ENCODE measurements at places on chromosomes 7 and 10.

DNA sequence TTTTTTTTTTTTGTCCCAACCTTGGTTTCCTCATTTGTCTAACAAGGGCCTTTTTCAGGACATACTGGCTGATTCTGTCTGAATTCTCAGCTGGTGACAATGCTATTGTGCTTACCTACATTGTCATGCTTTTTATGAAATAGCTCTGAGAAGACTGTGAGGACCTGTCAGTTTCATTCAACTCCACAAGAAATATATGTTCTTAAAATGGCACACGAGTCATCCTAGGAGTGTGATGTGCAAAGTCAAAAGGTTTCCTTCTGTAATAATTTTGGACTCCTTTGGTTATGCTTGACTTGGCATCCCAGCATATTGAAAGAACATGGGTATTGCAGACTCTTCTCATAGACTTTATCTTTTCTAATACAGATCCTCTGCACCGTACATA, 316.0 kb downstream of the GFRA1 start:
- DNase-seq, result no peak

DNA sequence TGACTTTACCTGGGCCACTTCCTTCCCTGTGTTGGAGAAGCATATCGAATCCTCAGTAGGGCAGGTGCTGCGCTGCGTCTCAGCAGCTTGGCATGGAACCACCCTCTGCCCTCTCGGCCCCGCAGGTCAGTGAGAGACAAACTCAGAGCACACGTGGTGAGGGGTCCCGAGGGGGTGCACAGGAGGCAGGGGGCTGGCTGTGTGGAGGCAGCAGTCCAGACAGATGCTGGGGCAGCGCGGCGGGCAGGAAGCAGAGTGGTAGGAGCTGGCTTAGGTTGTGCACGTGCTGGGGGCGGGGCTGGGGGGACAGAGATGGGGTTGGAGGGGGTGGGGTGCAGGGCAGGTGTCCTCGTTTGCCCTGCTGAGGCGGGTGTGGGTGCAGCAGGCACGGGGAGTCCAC, 33.1 kb downstream of the NUB1 start:
- DNase-seq, result no peak

GRCh38 chr7:129095258-129095657, 40.3 kb upstream of the TNPO3 start:
- no peak for DNase-seq

DNA sequence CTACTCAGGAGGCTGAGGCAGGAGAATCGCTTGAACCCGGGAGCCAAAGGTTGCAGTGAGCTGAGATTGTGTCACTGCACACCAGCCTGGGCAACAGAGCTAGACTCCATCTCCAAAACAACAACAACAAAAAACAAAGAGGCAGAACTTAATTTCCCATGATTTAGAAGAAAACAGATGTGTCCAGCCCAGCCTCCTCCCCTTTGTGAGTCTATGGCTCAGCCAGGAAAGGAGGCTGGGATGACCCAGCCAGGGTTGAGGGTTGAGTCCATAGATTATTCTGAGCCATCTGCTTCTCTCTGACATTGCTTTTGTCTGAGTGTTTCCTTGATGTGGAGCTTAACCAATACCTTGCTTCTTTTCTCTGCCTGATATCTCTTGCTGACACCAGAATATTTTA, 994.1 kb downstream of the TYW1 start:
- no peak for DNase-seq

- no peak for DNase-seq
These were observed 2.1 kb downstream of the NFE2L3 start for GRCh38 chr7:26153823-26154783.

- no peak for DNase-seq
These were observed 442.5 kb downstream of the RPS24 start for GRCh38 chr10:78476156-78476555.

DNA sequence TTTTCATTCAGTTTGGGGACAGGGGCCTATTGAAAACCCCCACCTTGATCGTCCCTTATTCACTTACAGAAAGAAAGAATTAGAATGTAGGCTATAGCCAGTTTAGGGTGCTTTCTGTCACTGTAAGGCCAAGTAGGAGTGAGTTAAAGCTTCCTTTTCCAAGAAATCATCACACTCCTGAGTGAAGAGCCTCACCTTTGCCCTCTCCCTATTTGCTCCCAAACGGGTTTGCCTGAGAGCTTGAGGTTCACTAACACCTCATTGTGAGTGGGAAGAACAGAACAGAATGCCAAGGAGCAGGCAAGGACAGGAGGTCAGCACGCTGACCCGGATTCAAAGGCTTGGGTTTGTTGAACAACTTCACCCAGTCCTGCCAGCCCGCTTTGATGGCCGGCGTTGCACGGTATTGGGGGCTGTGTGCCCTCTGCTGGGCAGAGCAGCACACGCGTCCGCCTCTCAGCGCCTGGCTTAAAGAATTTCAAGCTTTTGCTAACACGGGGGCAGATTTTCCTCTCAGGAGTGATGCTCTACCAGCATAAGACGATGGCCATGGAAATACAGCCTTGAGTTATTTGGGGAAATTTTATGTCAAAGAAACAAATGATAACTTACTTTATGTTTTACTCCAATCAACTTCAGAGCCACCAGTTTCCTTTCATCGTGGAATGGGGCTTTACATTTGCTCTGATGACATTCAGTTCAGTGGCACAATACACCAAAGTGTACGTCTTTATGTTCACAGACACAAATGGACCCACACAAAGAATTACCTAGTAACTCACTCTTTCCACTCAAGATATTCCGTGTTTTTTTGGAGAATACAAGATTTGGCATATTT, 470.0 kb downstream of the SUGCT start:
- DNase-seq, result peak; percentile 14

DNA sequence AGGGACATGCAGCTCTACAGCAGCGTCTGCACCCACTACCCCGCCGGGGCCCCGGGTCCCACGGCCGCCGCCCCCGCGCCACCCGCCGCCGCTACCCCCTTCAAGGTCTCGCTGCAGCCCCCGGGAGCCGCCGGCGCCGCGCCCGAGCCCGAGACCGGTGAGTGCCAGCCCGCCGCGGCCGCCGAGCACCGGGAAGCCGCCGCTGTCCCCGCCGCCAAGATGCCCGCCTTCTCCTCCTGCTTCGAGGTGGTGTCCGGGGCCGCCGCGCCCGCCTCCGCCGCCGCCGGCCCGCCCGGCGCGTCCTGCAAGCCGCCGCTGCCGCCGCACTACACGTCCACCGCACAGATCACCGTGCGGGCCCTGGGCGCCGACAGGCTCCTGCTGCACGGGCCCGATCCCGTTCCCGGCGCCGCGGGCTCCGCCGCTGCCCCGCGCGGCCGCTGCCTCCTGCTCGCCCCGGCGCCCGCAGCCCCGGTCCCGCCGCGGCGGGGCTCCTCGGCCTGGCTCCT, 631 bp downstream of the OTUD1 start:
- DNase-seq, result no peak

GRCh38 chr7:119578116-119578515, 694.9 kb upstream of the KCND2 start:
- DNase-seq, result no peak
